ENCODE measurements at places on chromosomes 7 and 10. TPM values are rescaled to one million over a fixed set of nuclear protein-coding genes. Genes with fewer than 3 reads are reported as not detected.

SLC16A9 gene
- 4.0 TPM for total RNA-seq

PDE1C gene
- 50.1 TPM for total RNA-seq

CREB5 gene
- 18.5 TPM for total RNA-seq

NUTM2E gene
- not detected for total RNA-seq

MKX gene
- 33.7 TPM for total RNA-seq

INSYN2A gene
- not detected for total RNA-seq

AEBP1 gene
- total RNA-seq: 45.8 TPM

PROSER2 gene
- 2.1 TPM for total RNA-seq

CCZ1 gene
- 60.6 TPM for total RNA-seq

CFAP58 gene
- total RNA-seq: 0.20 TPM

ANKRD2 gene
- total RNA-seq: not detected

NEUROD6 gene
- total RNA-seq: not detected

CPA2 gene
- 1.6 TPM for total RNA-seq

PIP4K2A gene
- 17.4 TPM for total RNA-seq

SORCS1 gene
- not detected for total RNA-seq

RAPGEF5 gene
- total RNA-seq: 1.2 TPM

MRPL43 gene
- total RNA-seq: 85.9 TPM

SPDYE2B gene
- total RNA-seq: not detected

DGKI gene
- 0.12 TPM for total RNA-seq

PALD1 gene
- 7.8 TPM for total RNA-seq

ZSCAN25 gene
- total RNA-seq: 3.8 TPM

ZPBP gene
- not detected for total RNA-seq

MGMT gene
- total RNA-seq: 21.1 TPM

MPLKIP gene
- 32.8 TPM for total RNA-seq

A1CF gene
- not detected for total RNA-seq

GPR141 gene
- total RNA-seq: not detected
